ENCODE measurements at places on chromosomes 11 and 22.

- DNase-seq, result no peak
These were observed 29.7 kb downstream of the SPATA19 start for GRCh38 chr11:133815636-133816035.

GRCh38 chr11:117020869-117021564 is 77.2 kb downstream of the SIK3 start:
- DNase-seq, result no peak

GRCh38 chr11:102157219-102157618 is 47.0 kb downstream of the YAP1 start:
- DNase-seq, result peak; percentile 37

DNA sequence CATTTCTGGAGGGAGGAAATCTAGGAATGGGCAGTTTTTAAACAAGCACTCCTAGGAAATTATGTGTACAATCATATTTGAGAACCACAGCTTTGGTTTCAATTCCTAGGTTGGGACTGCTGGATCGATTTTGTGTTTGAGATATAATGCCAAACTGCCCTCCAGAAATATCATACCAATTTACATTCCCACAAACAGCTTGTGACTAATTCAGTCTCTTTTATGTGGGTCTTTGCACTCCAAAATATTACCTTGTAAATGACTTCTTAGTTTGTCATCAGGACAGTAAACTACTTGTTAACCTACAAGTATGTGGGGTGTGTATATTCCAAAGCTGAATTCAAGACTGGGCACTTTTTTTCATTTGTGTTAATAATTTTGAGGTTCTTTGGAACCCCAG is 9.8 kb upstream of the BARX2 start:
- no peak for DNase-seq

DNA sequence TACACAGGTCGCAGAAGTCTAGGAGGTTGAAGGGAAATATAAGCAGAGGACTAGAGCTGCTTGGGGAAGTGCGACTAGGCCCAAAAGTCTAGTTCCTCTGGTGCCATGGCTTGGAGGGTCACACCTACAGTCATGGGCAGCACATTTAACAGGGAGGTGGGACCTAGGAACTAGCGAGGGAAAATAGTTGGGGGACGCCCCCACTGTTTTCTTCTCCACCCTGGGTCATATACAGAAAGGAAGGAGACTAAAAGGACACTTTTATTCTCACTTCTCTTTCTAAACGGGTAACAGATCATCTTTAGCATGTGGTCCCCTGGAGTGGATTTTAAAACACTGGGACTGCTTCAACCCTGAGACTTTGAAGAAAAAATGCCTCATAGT is 16.6 kb downstream of the APIP start:
- DNase-seq, result no peak

DNA sequence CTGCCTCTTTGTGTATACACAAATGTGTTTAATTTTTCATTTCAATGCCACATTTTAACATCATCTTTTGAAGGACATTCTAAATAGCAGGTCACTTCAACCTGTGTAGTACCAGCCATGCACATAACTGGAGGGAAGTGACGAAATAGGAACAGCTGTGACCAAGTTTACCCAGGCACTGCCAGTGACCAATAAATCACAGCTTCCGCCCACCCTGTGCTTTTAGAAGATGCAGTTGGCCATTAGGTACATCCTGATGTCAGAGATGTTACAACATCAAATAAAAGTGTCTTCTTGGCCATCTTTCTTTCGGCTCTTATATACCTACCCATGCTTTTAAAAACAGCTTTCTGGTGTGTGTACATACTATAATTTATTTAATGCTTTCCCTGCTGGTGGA is 7.8 kb downstream of the LDLRAD3 start:
- no peak for DNase-seq

DNA sequence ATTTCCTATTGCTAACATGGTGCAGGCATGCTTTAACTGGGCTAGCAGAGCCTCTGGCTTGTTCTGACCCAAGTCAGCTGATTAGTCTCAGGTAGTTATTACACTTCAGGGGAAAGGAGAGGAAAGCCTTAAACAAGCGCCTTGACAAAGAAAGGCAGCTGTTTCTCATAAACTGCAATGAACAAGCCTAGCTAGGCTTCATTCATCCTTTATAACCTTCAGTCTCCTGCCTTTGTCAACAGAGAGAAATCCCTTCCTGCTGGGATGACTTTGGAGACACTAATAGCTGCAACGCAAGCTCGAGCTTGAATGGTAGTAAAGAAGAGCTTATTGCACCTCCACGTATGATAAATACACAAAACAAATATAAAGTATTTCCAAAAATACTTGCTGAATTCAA is 68.4 kb downstream of the CCDC34 start:
- DNase-seq, result no peak

All from Calu3 (cell line).